ENCODE measurements at places on chromosomes 16 and 17.

DNA sequence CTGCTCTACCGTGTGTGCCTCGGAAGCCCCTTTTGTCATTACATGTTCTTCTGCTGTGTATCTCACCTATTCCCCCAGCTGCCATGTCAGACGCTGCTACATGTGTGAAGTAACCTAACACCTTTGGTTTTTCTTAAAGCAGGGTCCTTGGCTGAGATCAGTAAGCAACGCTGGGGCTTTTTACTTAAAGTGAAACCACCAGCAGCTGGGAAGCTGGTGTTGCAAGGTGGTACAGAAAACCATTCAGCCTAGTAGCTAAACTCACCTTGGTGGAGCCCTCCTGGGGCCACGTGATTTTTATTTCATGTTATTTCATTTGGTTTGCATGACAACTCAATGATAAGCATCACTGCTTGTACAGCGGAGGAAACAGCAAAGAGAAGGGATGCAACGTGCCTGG lies 62.6 kb downstream of the PLCG2 start:
- DNase-seq = no peak

- no peak for DNase-seq
These were observed 812 bp upstream of the MYOCD start for GRCh38 chr17:12664894-12665262.

- DNase-seq = no peak
These were observed 67.5 kb upstream of the ZNF423 start for GRCh38 chr16:49923411-49923810.

- peak; percentile 62 for DNase-seq
These were observed 2.7 kb downstream of the HS3ST3B1 start for GRCh38 chr17:14303343-14304221.

- no peak for DNase-seq
These were observed 33.8 kb downstream of the PMM2 start for GRCh38 chr16:8831450-8831849.

- no peak for DNase-seq
These were observed 139.7 kb upstream of the MAF start for GRCh38 chr16:79740252-79740651.

GRCh38 chr16:69762814-69763598 lies 874 bp downstream of the WWP2 start:
- DNase-seq = peak; percentile 27

DNA sequence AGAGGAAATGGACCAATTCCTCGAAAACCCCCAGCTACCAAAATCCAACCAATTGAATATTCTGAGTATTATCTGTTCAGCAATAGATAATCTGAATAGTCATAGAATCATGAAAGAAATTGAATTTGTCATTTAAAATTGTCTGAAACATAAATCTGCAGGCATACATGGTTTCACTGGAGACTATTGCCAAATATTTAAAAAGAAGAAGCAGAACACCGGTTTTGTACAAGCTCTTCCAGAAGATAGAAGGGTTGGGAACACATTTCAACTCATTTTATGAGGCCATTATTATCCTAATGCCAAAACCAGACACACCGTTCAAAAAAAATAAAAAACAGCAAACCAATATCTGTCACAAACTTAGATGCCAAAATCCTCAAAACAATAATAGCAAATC lies 195.5 kb downstream of the RPTOR start:
- no peak for DNase-seq

DNA sequence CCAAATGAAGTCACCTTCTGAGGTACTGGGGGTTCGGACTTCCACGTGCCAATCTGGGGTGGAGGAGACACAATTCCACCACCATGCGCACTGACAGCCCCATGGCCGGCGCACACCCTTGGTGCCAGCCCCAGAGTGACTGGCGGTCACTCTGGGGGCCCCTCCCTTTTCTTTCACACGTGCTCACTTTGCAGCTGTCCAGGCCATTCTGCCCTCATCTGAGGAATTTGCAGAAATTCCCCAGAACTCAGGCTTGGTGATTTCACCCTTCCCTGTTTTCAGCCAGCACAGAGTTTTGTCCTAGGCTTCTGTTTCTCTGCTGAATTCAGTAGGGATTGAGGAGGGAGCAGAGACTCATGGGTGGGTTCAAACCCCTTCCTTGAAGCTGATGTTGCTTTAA lies 54.8 kb downstream of the CDRT4 start:
- no peak for DNase-seq

DNA sequence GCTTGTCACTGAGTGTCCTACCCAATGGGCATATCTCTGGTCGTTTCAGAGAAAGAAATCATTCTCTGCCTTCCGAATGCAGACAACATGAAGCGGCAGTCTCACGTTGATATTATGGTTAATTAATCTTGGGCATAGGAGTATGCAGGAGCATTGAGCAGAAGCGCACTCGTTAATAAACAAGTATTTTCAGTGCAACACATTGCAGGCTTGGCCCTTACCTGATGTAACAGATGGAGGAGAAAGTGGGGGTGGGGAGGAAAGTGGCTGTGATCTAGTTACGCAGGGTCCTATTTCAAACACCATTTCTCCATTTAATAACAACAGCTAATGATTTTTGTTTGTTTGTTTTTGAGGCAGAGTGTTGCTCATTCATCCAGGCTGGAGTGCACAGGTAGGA lies 414.0 kb upstream of the RBFOX1 start:
- no peak for DNase-seq

DNA sequence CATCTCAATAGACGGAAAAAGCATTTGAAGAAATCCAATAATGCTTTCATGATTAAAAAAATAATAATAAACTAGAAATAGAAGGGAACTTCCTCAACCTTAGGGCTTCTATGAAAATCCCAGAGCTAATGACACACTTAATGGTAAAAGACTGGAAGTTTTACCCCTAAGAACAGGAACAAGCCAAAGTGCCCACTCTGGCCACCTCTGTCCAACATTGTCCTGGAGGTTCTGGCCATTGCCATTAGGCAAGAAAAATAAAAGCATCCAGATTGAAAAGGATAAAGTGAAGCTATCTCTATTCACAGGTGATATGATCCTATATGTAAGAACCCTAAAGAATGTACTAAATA lies 2.5 kb upstream of the LITAF start:
- DNase-seq = no peak

GRCh38 chr16:59121411-59122261 lies 387.5 kb upstream of the GOT2 start:
- DNase-seq = no peak

DNA sequence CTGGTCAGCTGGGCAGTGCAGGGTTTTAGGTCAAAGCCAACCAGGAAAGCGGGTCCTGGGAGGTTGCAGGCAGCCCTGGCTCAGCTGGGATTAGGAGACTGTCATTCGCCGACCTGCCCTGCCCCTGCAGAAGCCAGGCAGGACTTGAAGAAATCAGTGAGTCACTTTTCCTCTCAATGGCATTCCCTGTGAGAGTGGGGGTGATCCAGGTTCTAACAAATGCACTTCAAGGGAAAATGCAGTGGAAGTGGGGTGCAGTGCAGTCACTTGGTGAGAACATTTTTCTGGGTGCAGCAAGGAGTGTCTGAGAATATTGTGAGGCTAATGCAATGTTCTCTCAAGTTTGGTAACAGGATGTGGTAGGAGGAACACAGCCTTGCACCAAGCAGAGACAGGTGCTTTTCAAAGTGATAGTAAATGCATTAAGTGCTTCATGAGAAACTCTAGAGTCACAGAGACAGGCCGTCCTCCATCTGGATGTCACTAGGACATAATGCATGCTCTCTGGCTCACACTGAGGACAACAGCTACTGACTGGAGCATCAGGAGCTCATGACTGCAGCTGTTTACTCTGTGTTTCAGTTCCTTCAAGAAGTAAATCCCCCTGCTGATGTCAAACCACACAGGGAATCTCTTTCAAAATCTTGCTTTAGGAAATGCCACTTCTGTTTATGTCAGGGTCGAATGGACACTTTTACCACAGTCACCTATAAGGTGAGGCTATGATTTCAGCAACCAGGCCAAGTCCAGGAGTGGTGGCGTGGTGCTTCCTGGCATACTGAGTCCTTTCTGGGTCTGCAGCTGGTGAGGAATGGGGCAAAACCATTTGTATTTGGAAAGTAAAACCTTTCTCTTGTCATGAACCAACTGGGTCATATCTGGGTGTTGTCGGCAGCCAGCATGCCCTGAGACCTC lies 16.7 kb downstream of the CDK5R1 start:
- DNase-seq = peak; percentile 69

DNA sequence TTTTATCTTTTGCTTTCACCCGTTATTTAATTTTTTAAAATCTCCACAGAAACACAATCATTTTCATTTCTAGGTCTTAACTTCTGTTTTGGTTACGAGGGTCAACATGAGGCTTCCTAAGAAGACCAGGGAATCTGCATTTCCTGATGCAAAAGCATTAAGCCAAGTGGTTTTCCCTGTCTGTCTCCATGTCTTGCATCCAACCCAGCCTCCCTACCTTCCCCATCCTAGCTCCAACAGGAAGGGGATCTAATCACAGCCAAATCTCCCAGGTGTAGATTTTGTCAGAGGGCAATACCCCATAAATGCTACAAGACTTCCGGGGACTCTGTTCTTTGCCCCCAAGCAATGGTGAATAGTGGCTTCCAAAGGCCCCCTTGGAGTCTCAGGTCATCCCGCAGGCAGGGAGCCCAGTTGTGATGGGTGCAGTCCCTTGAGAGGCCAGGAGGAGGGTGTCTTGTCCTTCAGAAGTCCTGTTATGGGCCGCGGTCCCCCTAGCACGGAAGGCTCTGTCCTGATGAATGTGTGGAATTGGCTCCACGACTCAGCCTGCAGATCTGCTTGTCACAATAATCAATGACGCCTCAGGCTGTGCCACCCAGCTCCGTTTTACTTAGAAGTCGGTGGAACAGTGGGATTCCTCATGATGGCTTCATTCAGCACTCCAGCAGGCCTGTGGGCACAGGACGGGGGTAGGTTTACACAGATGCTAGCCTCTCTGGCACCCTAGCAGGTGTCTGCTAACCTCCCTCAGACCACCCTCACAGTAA lies 141.1 kb downstream of the RGS9 start:
- DNase-seq = no peak

GRCh38 chr16:3468501-3468900 lies 25.0 kb downstream of the NAA60 start:
- DNase-seq = no peak

GRCh38 chr16:23027386-23027785 lies 121.9 kb downstream of the USP31 start:
- DNase-seq = no peak

GRCh38 chr16:14445937-14446715 lies 183.9 kb downstream of the PARN start:
- DNase-seq = no peak

DNA sequence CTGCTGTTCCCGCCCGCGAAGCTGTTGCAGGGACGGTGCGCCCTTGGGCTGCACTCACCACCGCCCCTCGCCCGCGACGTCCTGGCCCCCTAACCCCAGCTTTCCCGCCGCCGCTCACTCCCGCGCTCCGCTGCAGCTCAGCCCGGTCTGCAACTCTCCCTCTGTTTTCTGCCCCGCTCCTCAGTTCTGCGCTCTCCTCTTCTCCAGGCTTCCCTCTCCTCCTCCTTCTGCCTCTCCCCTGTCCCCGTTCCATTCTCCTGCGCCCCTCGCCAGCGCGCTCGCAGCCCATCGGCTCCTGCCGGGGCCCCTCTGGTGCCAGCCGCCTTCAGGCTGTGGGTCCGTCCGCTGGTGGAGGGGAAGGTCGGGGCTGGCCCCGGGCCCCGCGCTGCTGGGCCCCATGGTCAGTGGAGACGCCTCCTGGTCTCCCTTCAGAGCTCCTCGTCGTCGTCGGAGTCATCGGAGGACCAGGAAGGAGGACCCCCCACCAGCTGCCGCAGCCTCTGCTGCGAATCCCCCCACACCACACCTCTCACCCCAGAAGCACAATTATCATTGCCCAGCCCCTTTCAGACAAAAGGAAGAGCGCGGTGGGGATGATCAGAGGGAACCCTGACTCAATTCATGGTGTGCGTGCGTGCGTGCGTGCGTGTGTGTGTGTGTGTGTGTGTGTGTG lies 223.2 kb upstream of the FOXF1 start:
- no peak for DNase-seq

DNA sequence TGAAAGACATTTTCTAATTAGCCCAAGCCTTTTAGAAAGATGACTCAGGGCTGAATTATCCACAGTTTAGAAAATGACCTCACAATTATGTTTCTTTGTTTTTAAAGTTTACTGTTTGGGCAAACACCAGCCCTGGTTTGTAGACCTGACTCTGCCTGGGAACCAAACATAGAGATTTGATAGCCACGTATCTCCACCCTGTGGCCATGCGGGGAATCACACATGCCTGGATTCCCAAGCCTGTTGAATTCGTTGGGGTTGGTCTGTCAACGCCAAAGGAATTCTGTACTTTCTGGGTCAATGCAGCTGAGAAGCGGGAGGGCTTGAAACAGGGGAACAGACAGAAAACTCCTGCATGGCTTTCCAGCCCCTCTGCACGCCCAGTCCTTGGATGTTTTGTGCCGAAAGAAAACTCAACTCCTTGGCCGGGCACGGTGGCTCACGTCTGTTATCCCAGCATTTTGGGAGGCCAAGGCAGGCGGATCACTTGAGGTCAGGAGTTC lies 26.9 kb downstream of the CD300A start:
- peak; percentile 58 for DNase-seq

GRCh38 chr17:38604479-38605403 lies 1.0 kb downstream of the SRCIN1 start:
- DNase-seq = no peak

- peak; percentile 71 for DNase-seq
These were observed at the start of gene FLOT2 for GRCh38 chr17:28896884-28897768. FLOT2 (minus strand) TSS chr17:28897733; CDS start chr17:28897574, 159 bp downstream.

DNA sequence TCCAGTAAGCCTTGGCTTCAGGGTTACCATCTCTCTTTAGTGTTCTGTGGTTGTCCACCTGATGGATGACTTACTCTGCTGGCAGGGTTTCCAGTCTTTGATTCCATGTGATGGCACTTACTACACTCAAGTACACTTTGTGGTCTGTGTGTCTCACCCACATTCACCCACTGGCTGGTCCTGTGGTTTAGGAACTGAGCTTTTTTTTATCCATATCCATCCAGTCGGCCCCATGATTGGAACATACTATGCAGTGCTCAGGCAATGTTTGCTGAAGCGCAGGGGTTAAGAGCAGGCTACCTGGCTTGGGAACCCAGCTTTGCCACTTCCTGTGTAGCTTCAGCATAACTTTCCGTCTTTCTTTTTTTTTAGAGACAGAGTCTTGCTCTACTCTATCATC lies 2.8 kb upstream of the FUS start:
- peak; percentile 68 for DNase-seq

DNA sequence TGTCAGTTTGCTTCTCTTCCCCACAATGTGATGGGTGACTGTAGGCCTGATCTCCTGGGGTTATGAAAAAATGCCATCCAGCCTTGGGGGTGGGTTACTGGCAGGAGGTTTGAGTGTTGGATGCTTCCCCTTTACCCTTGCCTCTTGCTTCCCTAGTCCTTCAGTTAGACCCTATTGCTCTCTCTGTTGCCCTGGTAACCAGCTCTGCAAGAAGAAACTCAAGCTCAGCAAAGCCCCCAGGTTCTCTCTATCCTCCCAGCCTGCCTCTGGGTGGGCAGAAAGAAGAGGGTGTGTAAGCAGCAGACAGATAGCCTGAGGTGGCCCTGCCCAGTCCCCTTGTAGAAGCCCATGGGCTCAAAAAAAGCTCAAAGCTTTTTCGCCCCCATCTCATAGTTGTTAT lies 2.8 kb upstream of the RAPGEFL1 start:
- DNase-seq = no peak

DNA sequence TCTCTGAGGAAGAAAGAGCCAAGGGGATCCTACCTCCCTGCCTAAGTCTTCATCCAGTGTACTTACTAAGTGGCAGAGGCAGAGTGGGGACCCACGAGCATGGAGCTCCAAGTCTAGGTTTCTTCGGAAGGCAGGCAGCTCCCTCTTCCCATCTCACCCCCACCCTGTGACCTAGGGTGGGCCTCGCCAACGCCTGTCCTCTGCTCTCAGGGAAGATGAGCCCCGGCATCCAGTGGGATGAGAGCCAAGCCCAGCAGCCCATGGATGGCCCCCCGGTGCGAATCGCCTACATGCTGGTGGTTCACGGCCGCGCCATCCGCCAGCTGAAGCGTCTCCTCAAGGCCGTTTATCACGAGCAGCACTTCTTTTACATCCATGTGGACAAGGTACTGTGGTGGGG lies 8.3 kb downstream of the XYLT2 start:
- no peak for DNase-seq
